A549 treated with ZK216348 at 1 μM for 4 hours (cell line): ENCODE measurements at places on chromosomes 4 and X. TPM values are rescaled to one million over a fixed set of nuclear protein-coding genes. Genes with fewer than 3 reads are reported as not detected.

The TMEM35A gene
- total RNA-seq = not detected in 5 replicates

The ZDHHC15 gene
- total RNA-seq = not detected in 5 replicates

The MAGEE1 gene
- total RNA-seq = 3.3 to 4.6 TPM (median 4.4 TPM) in 5 replicates

The SPIN2B gene
- total RNA-seq = 8.5 to 11.0 TPM (median 9.6 TPM) in 5 replicates

The PABPC5 gene
- not detected in 5 replicates for total RNA-seq

The PRSS12 gene
- total RNA-seq = 0.26 to 0.62 TPM (median 0.42 TPM) in 5 replicates

The FAM47A gene
- not detected in 5 replicates for total RNA-seq

The CHST7 gene
- total RNA-seq = 15.8 to 33.8 TPM (median 29.4 TPM) in 5 replicates

The HPGD gene
- 62.1 to 80.8 TPM (median 68.2 TPM) in 5 replicates for total RNA-seq

The HTT gene
- total RNA-seq = 9.8 to 13.4 TPM (median 12.3 TPM) in 5 replicates

The AMOT gene
- 0.04 to 0.07 TPM in 2 of 5 replicates, not detected in the others for total RNA-seq

The HSFX3 gene
- total RNA-seq = not detected in 5 replicates

The TASL gene
- total RNA-seq = not detected in 5 replicates

The ABLIM2 gene
- total RNA-seq = 2.7 to 4.6 TPM (median 3.7 TPM) in 5 replicates

The RASGEF1B gene
- total RNA-seq = not detected in 5 replicates

The MED28 gene
- total RNA-seq = 24.0 to 45.7 TPM (median 26.9 TPM) in 5 replicates

The RPL39 gene
- 3,268 to 6,888 TPM (median 3,499 TPM) in 5 replicates for total RNA-seq

The APBB2 gene
- 6.0 to 11.7 TPM (median 10.4 TPM) in 5 replicates for total RNA-seq

The SLC26A1 gene
- 0.15 to 0.40 TPM (median 0.31 TPM) in 4 of 5 replicates, not detected in the other for total RNA-seq

The CDX4 gene
- total RNA-seq = not detected in 5 replicates

The TXK gene
- total RNA-seq = 0.15 to 0.31 TPM (median 0.17 TPM) in 3 of 5 replicates, not detected in the others

The NUP62CL gene
- total RNA-seq = 13.3 to 20.0 TPM (median 15.5 TPM) in 5 replicates

The NDUFB11 gene
- total RNA-seq = 109 to 178 TPM (median 165 TPM) in 5 replicates

The BRCC3 gene
- total RNA-seq = 22.7 to 31.6 TPM (median 25.2 TPM) in 5 replicates

The GAGE12J gene
- total RNA-seq = not detected in 5 replicates

The AFP gene
- 1.3 to 4.4 TPM (median 1.8 TPM) in 5 replicates for total RNA-seq

The IL3RA gene
- total RNA-seq = 0.18 to 0.95 TPM (median 0.26 TPM) in 5 replicates

The ZCCHC12 gene
- total RNA-seq = 0.07 to 0.26 TPM (median 0.24 TPM) in 4 of 5 replicates, not detected in the other

The HSD17B13 gene
- total RNA-seq = 0.07 to 0.13 TPM in 2 of 5 replicates, not detected in the others

The ZNF41 gene
- total RNA-seq = 3.1 to 4.5 TPM (median 4.2 TPM) in 5 replicates

The MAGEA6 gene
- 10.4 to 13.2 TPM (median 11.9 TPM) in 5 replicates for total RNA-seq

The NEUROG2 gene
- total RNA-seq = not detected in 5 replicates

The SLC6A14 gene
- total RNA-seq = not detected in 5 replicates

The RPL34 gene
- total RNA-seq = 817 to 886 TPM (median 865 TPM) in 5 replicates

The OTC gene
- total RNA-seq = not detected in 5 replicates

The SOX3 gene
- total RNA-seq = not detected in 5 replicates

The SMIM10L2A gene
- 0.13 to 0.23 TPM (median 0.18 TPM) in 5 replicates for total RNA-seq

The DDIT4L gene
- 0.32 to 0.57 TPM (median 0.35 TPM) in 5 replicates for total RNA-seq

The TRIM60 gene
- total RNA-seq = not detected in 5 replicates

The PRR32 gene
- not detected in 5 replicates for total RNA-seq

The SH3BP2 gene
- 2.5 to 4.9 TPM (median 4.0 TPM) in 5 replicates for total RNA-seq

The CT45A1 gene
- not detected in 5 replicates for total RNA-seq

The HTATSF1 gene
- 50.0 to 76.5 TPM (median 61.3 TPM) in 5 replicates for total RNA-seq

The SUPT20HL1 gene
- not detected in 5 replicates for total RNA-seq

The FAM47E gene
- total RNA-seq = 0.15 to 0.34 TPM in 2 of 5 replicates, not detected in the others

The PROM1 gene
- total RNA-seq = 0.27 to 0.80 TPM (median 0.36 TPM) in 5 replicates

The GALNTL6 gene
- total RNA-seq = 0.05 to 0.06 TPM in 2 of 5 replicates, not detected in the others

The SPATA4 gene
- 0.22 to 0.32 TPM (median 0.25 TPM) in 3 of 5 replicates, not detected in the others for total RNA-seq

The TMA16 gene
- total RNA-seq = 23.3 to 47.7 TPM (median 26.2 TPM) in 5 replicates
